ENCODE measurements at places on chromosomes 5 and 9.
A peak's percentile ranks its signal among the peaks of the same experiment; 100 is the strongest.

- peak; percentile 11 for DNase-seq
Observed at GRCh38 chr5:159405611-159406031, 75.3 kb upstream of the IL12B start.

DNA sequence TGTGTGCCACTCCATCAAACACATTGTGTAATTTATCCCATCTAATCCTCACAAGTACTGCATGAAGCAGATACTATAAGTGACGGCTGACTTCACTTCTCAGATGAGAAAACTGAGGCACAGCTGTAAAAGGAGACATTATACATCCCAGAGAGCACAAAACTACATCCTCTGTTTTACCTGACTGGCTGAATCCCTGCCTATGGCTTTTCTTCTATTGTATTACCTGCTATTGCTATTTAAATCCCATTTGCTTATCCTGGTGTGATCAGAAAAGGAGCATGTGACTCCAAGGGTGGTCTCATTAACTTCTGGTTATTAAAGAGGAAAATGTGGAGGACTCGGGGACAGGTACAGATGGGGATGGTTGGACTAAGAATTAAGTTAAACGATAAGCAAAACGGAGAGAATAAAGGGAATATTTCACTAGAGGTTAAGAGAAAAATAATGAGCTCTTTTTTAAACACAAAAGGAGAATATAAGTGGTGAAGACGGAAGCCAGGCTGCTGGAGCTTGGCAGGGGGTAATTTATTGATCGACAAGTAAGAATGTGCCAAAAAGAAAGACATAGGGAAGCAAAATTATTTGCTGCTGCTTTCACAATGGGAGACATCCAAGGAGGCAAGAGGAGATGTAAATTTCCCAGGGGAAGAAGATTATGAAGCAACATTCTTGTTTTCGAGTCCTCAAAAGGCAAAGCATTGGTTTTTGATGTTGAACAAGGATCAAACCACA is 155.7 kb upstream of the GPR151 start:
- no peak for DNase-seq

DNA sequence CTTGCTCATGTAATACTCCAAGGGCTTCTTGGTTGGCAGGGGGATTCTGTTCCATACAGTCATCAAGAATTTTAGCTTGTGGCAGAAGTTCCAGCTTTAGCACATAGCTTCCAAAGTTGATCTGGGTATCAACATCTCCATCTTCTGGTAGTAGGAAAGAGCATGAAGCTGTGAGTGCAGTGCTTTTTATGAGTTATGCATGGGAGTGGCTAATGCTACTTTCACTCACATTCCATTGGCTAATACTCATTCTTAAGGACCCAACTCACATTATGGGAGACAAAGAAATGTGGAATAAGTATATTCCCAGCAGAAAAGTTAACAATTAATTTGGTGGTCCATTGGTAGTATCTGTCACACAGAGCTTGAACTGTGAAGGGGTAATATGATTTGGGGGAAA is 194.2 kb upstream of the CHD1 start:
- DNase-seq, result no peak

- DNase-seq, result no peak
Observed at GRCh38 chr5:4857761-4858160, 282.4 kb upstream of the ADAMTS16 start.

DNA sequence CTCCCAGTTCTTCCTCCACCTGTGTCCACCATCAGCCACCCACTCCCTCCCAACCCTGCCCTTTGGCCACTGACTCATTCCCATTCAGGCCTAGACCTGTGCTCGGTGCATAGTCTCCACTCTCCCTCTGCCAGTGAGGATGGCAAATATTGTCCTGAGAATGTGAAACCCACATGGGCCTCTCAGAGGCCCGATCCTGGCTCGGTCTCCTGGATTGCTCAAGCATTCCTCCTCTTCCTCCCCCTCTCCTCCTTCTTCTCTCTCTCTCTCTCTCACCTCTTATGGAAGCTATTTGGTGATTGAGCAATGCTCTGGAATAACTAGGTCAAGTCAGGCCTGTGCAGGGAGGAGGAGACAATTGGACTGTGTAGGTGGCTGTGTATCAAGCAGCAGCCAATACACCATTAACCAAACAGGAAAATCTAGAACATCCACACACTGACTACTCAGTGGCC is 99.9 kb downstream of the KLF4 start:
- DNase-seq, result peak; percentile 90

DNA sequence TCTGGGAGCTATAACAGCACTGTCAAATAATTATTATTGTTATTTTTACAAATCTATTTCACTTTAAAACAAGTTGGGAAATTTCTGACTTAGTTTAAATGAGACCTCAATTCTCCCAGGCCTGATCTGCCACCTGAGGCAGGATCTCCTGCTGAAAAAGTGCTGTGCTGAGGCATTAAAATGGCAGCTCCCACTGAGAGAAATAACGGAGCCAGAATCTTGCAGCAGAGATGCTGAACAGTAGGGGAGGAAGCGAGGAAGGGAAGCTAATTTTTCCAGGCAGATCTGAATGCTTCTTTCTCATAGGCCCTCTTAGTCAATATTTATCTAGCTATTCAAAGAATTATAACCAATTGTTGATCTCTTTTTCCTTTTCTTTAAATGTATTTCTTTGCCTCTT is 196.3 kb downstream of the ZNF462 start:
- no peak for DNase-seq

DNA sequence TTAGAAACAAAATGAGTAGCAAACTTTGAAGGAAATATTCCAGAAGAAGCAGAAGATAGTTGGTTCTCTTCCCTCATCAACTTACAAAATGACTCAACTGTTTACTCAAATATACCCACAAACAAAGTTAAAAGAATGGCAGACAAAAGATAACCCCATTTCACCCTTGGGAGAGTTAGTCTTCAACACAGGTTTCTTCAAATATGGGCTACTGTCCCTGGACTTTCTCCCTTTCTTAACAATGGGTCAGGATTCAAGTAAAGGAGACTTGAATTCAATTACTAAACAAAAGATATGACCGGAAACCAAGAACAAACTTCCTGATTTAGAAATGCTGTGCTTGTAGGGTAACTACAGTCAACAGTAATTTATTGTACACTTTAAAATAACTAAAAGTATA is 14.2 kb downstream of the RFX3 start:
- DNase-seq, result no peak

- DNase-seq, result peak; percentile 66
Observed at GRCh38 chr5:143886651-143887638, 75.0 kb downstream of the HMHB1 start.

GRCh38 chr5:24232929-24233498 is 411.8 kb downstream of the CDH10 start:
- peak; percentile 18 for DNase-seq

GRCh38 chr5:71938895-71939294 is 168.4 kb upstream of the MAP1B start:
- no peak for DNase-seq

GRCh38 chr9:94096819-94097577 is 12.7 kb downstream of the PTPDC1 start:
- no peak for DNase-seq

DNA sequence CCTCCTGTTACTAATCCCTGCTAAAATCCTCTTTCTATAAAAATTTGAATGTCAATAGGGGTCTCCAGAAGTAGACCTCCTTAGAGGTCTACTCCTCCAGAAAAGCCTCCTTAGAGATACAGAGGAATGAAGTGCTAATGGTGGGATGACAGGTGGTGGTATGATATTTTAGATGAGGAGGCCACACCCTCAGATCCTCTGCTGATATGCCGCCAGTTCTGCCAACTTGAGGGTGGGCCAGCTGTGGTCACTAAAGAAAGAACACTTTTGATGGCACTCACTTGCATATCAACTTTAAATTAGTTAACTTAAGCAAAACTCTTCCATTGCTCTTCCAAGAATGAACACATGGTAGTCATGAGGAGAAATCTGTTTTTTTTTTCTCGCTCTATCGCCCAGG is 16.9 kb upstream of the UBAP2 start:
- DNase-seq, result no peak

- peak; percentile 70 for DNase-seq
Observed at GRCh38 chr9:113875459-113876150, 504 bp upstream of the ZNF618 start.
